ENCODE measurements at places on chromosomes 13 and 19.

GRCh38 chr13:104297075-104297474 is 1230.9 kb upstream of the SLC10A2 start:
- no peak for DNase-seq

GRCh38 chr13:46618694-46619254 is 65.8 kb downstream of the LRCH1 start:
- no peak for DNase-seq

GRCh38 chr19:15431396-15432017 is 12.7 kb upstream of the AKAP8L start:
- no peak for DNase-seq

DNA sequence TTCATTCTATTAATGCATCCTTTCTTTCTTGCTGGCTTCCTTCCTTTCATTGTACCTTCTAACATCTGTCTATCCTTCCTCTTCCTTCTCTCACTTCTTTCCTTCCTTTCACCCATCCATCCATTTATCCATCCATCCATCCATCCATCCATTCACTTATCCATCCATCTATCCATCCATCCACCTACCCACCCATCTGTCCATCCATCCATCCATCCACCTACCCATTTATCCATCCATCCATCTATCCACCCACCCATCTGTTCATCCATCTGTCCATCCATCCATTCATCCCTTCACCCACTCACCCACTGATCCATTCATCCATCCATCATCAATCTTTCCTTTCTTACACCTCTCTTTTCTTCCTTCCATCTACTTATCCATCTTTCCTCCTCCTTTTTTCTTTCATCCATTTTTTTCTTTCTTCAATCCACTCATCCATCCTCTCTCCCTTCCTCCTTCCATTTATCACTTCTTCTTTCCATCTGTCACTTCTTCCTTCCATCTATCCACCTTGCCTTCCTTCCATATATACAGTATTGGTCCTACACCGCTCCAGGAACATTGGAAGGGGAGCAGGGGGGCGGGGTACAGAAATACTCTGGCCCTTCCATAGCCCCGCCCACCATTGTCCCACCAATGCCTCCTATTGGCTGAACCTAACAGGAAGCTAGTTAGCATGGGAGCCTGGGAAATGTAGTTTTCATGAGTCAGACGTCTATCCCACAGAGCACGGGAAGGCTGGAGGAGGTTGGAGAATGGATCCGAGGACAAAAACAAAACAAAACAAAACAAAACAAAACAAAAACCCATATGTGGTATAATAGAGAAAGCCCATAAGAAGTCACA is 45.9 kb downstream of the MBD3L1 start:
- no peak for DNase-seq

DNA sequence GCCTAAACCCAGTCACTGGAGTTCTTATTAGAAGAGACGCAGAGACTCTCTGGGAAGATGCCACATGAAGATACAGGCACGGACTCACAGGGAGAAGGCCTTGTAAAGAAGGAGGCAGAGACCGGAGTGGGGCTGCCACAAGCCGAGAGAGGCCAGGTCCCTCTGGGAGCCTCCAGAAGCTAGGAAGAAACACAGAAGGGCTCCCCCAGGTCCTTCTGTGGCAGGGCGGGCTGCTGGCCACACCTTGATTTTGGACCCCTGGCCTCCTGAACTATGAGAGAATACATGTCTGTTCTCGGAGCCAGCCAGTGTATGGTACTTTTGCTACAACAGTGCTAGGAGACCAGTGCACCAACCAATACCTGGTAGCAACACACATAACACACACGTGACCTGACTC is 140.1 kb upstream of the SPACA7 start:
- no peak for DNase-seq

GRCh38 chr13:57437587-57437986 is 194.0 kb upstream of the PCDH17 start:
- no peak for DNase-seq

GRCh38 chr13:65378943-65379519 is 1851.1 kb downstream of the PCDH9 start:
- DNase-seq: no peak

DNA sequence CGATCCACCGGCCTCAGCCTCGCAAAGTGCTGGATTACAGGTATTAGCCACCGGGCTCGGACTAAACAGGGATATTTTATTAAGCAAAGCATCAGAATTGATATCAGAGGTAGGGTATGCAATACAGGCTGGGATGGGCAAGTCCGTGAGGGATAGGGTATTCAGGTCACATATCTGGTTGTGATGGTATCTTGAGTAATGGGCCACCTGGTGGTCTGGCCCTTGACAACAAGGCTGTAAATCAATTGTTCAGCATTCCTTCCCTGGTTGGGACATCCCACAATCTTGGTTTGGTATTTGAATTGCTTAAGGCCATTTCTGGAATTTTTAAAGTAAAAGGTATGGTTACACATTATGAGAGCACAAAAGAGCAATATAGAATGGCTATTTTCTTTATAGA is 1588.0 kb downstream of the SLITRK1 start:
- no peak for DNase-seq

- no peak for DNase-seq
These were observed 25.6 kb downstream of the EPS15L1 start for GRCh38 chr19:16446108-16446723.

- no peak for DNase-seq
These were observed 450.7 kb downstream of the FGF14 start for GRCh38 chr13:101951114-101951513.

DNA sequence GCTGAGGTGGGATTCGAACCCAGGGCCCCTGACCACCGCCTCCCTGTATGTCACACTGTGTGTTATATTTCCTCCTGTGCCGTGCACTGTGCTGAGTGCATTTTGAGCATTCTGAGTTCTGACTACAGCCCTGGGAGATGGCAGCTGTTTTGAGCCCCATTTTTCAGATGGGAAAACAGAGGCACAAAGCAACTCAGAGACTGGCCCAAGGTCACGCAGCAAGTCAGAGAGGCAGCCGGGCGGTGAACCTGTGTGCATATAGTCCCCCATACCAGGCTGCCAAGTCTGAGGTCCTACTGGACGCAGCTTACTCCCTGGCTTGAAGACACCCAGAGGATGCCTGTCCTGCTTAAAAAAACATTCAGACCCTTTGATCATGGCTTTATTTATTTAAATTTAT is 17.7 kb downstream of the MYH14 start:
- no peak for DNase-seq

DNA sequence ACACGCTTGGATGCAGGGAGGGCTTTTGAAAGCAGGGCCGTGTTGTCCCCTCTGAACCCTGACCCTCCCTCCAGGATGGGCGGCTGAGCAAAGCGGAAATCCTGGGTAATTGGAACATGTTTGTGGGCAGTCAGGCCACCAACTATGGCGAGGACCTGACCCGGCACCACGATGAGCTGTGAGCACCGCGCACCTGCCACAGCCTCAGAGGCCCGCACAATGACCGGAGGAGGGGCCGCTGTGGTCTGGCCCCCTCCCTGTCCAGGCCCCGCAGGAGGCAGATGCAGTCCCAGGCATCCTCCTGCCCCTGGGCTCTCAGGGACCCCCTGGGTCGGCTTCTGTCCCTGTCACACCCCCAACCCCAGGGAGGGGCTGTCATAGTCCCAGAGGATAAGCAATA is 15.2 kb downstream of the RCN3 start:
- DNase-seq: no peak

Measured in NCI-H187 (cell line).